Natural killer cell (primary cell): ENCODE measurements at places on chromosomes 1 and 21. TPM values are rescaled to one million over a fixed set of nuclear protein-coding genes. Genes with fewer than 3 reads are reported as not detected.

DNA sequence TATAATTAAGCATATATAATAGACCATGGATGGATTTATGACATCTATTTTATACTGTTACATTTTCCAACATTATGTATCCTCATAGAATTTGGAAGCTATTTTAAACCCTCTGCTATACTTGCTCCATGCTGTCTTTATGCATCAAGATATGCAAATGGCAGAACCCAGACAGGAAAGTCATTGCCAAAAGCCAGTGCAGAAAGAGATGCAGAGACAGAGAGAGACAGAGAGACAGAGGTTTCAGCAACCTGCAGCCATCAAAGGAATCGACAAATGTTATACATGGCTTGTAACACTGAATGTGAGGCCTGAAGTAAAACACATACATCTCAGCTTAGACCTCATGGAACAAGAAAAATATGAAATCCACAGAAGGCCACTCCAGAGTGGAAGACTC is 7.5 kb upstream of the PTPRC start:
- H3K4me3 ChIP-seq: no peak overlapping the region
- H3K36me3 ChIP-seq: peaks cover 2% of the 10 kb centered on the region
- DNase-seq: no peak
- no peak overlapping the region for H3K27ac ChIP-seq
- no peaks in the 10 kb centered on the region for H3K27me3 ChIP-seq

The IGSF21 gene
- total RNA-seq: not detected

- H3K36me3 ChIP-seq: no peaks in the 10 kb centered on the region
- H3K4me3 ChIP-seq: no peak overlapping the region
- no peak for DNase-seq
- no peaks in the 10 kb centered on the region for H3K27me3 ChIP-seq
- H3K27ac ChIP-seq: no peak overlapping the region
Observed at GRCh38 chr1:14977338-14977931, 176.1 kb upstream of the TMEM51 start.

- peak within 1 kb of the TSS; percentile 34 for H3K27ac ChIP-seq
- H3K27me3 ChIP-seq: no peaks in the 10 kb centered on the region
- DNase-seq: peak; percentile 42
- peaks cover 15% of the 10 kb centered on the region for H3K36me3 ChIP-seq
Observed at GRCh38 chr21:26845066-26845758, at the start of gene ADAMTS1. TSS of gene ADAMTS1 (minus strand) at chr21:26845409. CDS start at chr21:26844954, 455 bp downstream.

The NUAK2 gene
- total RNA-seq: 21.5 TPM

DNA sequence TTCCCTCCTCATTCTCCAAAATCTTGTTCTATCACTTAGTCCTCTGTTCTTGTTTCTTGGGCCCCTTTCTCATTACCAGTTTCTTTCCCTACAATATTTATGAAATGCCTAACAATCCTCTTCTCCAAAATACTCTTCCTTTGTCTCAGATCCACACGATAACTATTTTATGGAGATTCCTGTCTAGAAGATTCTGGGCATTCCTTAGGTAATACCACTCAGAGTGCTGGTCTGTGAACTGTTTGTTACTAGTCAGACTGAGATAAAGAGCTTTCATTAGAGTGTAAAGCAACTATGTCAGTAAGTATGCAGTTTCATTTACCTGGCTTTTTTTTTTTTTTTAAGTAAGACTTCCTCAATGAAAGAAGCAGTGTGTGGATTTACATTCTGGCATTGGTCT is 18.1 kb upstream of the RCOR3 start:
- H3K36me3 ChIP-seq: no peaks in the 10 kb centered on the region
- H3K4me3 ChIP-seq: no peak overlapping the region
- no peak for DNase-seq
- H3K4me1 ChIP-seq: no peaks in the 10 kb centered on the region
- no peaks in the 10 kb centered on the region for H3K27me3 ChIP-seq

The EIF3I gene
- 107 TPM for total RNA-seq

GRCh38 chr1:198680174-198680875 is 41.5 kb downstream of the PTPRC start:
- H3K27me3 ChIP-seq: no peaks in the 10 kb centered on the region
- peaks cover 45% of the 10 kb centered on the region for H3K36me3 ChIP-seq
- H3K27ac ChIP-seq: peak overlapping the region; percentile 90
- no peak for DNase-seq
- no peak overlapping the region for H3K4me3 ChIP-seq

DNA sequence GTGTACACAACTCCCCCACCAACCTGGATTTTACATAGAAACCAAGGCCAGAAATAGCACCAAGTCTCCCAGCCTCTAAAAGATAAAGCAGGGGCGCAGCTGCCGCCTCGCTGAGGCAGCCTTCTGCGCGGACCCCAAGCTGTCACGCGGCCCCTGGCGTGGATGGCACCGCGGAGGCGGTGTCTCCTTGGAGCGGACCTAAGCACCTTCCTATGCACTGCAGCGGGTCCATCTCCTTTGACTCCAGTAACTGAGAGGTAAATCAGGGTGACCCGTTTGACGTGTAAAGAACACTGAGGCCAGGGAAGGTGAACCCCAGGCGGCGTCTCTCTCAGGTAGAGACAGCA is 17.0 kb downstream of the ZNF697 start:
- no peak for DNase-seq
- no peaks in the 10 kb centered on the region for H3K4me1 ChIP-seq
- H3K27me3 ChIP-seq: no peaks in the 10 kb centered on the region
- no peak overlapping the region for H3K4me3 ChIP-seq
- no peaks in the 10 kb centered on the region for H3K36me3 ChIP-seq
- no peak overlapping the region for H3K27ac ChIP-seq

The HMCN1 gene
- total RNA-seq: 0.39 TPM

The SLAMF7 gene
- 301 TPM for total RNA-seq

- no peaks in the 10 kb centered on the region for H3K36me3 ChIP-seq
- H3K27me3 ChIP-seq: peaks cover 18% of the 10 kb centered on the region
- H3K27ac ChIP-seq: no peak overlapping the region
- no peak overlapping the region for H3K4me3 ChIP-seq
Observed at GRCh38 chr1:166164646-166164994, 2.2 kb downstream of the FAM78B start.

The NES gene
- not detected for total RNA-seq

DNA sequence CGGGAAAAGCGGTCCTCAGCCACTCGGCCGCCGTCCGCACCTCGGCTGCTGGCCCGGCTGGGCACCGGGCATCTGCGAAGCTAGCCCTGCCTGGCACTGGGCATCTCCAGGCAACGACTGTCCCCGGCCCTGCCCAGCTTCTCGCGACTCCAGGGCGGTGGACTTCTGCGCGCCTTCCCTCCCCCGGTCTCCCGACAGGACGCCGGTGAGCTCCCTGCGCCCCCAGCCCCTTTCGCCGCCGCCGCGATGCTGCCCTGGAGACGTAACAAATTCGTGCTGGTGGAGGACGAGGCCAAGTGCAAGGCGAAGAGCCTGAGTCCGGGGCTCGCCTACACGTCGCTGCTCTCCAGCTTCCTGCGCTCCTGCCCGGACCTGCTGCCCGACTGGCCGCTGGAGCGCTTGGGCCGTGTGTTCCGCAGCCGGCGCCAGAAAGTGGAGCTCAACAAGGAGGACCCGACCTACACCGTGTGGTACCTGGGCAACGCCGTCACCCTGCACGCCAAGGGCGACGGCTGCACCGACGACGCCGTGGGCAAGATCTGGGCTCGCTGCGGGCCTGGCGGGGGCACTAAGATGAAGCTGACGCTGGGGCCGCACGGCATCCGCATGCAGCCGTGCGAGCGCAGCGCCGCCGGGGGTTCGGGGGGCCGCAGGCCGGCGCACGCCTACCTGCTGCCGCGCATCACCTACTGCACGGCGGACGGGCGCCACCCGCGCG is 514 bp downstream of the FAM43B start:
- H3K4me3 ChIP-seq: no peak overlapping the region
- no peak overlapping the region for H3K27ac ChIP-seq
- H3K4me1 ChIP-seq: no peaks in the 10 kb centered on the region
- H3K27me3 ChIP-seq: peaks cover 15% of the 10 kb centered on the region
- DNase-seq: no peak

GRCh38 chr1:234509457-234510328 is 30.7 kb upstream of the TARBP1 start:
- no peak overlapping the region for H3K4me3 ChIP-seq
- H3K36me3 ChIP-seq: no peaks in the 10 kb centered on the region
- H3K27ac ChIP-seq: no peak overlapping the region
- H3K27me3 ChIP-seq: no peaks in the 10 kb centered on the region
- peaks cover 4% of the 10 kb centered on the region for H3K4me1 ChIP-seq

DNA sequence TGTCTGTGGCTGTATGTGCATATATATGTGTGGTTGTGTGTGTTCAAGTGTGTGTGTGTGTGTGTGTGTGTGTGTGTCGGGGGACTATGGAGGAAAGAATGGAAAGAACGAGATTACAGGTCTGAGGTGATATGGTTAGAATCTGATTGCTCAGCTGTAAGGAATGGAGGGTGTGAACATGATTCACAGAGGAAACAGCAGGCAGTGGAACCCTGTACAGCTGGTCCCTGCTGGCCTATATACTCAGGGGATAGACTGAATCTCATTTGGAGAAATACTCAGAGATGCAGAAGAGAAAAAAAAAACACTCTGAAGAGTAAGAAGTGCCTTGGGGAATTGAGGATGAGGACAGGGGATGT is 180.1 kb upstream of the ESRRG start:
- no peaks in the 10 kb centered on the region for H3K36me3 ChIP-seq
- H3K27ac ChIP-seq: no peak overlapping the region
- H3K4me3 ChIP-seq: no peak overlapping the region
- H3K4me1 ChIP-seq: no peaks in the 10 kb centered on the region

The KIF17 gene
- total RNA-seq: not detected

The S100A5 gene
- total RNA-seq: not detected

The FTCD gene
- not detected for total RNA-seq

GRCh38 chr1:9311479-9311878 is 18.8 kb downstream of the SPSB1 start:
- DNase-seq: no peak
- H3K4me3 ChIP-seq: no peak overlapping the region
- no peaks in the 10 kb centered on the region for H3K4me1 ChIP-seq
- H3K27me3 ChIP-seq: no peaks in the 10 kb centered on the region

- no peak for DNase-seq
- no peaks in the 10 kb centered on the region for H3K4me1 ChIP-seq
- no peak overlapping the region for H3K4me3 ChIP-seq
- H3K36me3 ChIP-seq: peaks cover 23% of the 10 kb centered on the region
- no peaks in the 10 kb centered on the region for H3K27me3 ChIP-seq
Observed at GRCh38 chr1:12580054-12580887, 37.7 kb downstream of the DHRS3 start.

GRCh38 chr1:39701049-39701439 is 9.8 kb upstream of the HPCAL4 start:
- DNase-seq: no peak
- H3K4me3 ChIP-seq: no peak overlapping the region
- no peaks in the 10 kb centered on the region for H3K36me3 ChIP-seq

The FMN2 gene
- not detected for total RNA-seq

DNA sequence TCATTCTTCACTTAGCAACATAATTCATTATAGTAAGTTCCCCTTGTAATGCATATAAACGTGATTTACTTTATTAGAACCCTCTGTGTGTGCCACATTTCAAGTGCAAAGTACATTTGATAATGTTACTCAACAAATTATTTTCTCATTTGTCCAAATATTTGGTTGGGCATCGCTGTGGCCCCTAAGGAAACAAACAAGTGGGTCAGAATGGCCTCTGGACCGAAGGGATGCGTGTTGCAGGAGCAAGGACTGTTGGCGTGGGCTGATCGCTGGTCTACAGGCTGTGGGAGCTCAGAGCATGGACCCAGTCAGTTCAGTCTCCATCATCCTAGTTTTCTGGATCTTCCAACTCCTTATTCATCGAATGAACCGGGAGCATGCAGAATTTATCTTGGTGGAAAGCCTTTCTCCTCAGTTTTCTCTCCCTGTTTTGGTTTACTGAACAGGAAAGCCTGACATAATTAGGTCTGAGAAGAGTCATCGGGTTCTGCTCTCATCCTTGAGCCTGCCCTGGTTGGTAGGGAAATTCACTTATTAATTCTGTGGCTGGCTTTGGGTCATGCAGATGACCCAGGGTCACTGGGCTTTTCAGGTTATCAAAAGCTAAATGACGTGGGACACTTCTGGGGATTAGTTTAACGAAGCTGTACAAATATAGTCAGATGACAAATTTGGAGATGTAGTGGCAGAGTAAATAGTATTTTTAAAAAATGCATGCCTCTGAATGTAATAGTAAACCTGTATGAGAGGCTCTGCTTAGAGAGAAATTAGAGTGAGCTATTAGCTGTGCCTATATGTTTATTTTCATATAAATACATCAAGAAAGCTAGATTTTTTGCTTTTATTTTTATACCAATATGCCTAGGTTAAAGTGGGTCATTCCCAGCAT is 200.2 kb downstream of the SDCCAG8 start:
- H3K27ac ChIP-seq: no peak overlapping the region
- no peak overlapping the region for H3K4me3 ChIP-seq
- no peaks in the 10 kb centered on the region for H3K4me1 ChIP-seq
- peaks cover 2% of the 10 kb centered on the region for H3K36me3 ChIP-seq

- H3K36me3 ChIP-seq: no peaks in the 10 kb centered on the region
- no peak overlapping the region for H3K4me3 ChIP-seq
- H3K27ac ChIP-seq: peak overlapping the region; percentile 28
- peaks cover 3% of the 10 kb centered on the region for H3K4me1 ChIP-seq
- no peak for DNase-seq
Observed at GRCh38 chr1:192538407-192539296, 36.9 kb upstream of the RGS1 start.

GRCh38 chr1:87588495-87588894 is 259.8 kb downstream of the LMO4 start:
- H3K27ac ChIP-seq: no peak overlapping the region
- no peaks in the 10 kb centered on the region for H3K36me3 ChIP-seq
- H3K4me3 ChIP-seq: no peak overlapping the region
- H3K4me1 ChIP-seq: no peaks in the 10 kb centered on the region
- no peaks in the 10 kb centered on the region for H3K27me3 ChIP-seq

DNA sequence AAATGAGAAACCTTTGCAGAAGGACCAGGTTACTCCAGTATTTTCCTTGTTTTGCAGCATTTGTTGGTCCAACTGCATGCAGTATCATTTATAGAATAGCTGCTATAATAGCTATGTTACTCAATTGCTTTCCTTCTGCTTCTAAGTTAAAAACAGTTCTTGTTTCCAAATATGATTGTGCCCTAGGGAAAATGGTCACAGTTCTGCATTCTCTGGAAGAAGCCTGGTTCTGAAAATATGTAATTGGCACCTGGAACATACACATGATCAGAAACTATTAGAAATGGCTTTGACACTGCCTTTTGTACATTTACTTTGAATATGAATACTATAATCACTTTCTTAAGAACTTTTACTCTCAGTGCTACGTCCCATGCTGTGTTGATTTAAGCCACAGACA is 33.6 kb downstream of the HENMT1 start:
- H3K36me3 ChIP-seq: peaks cover 21% of the 10 kb centered on the region
- no peak overlapping the region for H3K27ac ChIP-seq
- no peaks in the 10 kb centered on the region for H3K4me1 ChIP-seq
- no peaks in the 10 kb centered on the region for H3K27me3 ChIP-seq
- no peak overlapping the region for H3K4me3 ChIP-seq

The C1QA gene
- 0.43 TPM for total RNA-seq

DNA sequence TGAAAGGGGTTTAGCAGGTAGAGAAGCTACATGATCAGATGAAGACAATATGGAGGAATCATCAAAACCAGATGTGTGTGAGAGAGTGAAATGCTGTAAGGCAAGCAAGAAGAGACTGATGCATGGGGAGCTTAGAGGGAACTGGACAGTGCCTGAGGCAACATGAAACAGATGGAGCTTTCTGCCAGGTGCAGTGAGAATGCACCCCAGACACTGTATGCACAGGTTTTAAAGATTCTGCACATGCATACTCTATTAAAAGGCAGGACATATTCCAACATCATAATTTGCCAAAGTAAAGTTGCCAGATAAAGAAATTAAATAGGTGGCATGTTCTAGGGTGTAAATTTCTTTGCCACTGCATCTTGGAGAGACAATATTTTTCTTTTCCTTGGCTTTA is 200.1 kb downstream of the AMY1C start:
- no peak overlapping the region for H3K4me3 ChIP-seq
- no peaks in the 10 kb centered on the region for H3K4me1 ChIP-seq
- H3K27me3 ChIP-seq: no peaks in the 10 kb centered on the region
- no peaks in the 10 kb centered on the region for H3K36me3 ChIP-seq

The CRP gene
- total RNA-seq: not detected
